Tibial nerve (tissue), 4 donors: ENCODE measurements at places on chromosomes 12 and 14.

- DNase-seq = no peak
Measured at GRCh38 chr14:93096691-93097322, 18.9 kb downstream of the ITPK1 start.

- no peak for DNase-seq
Measured at GRCh38 chr14:63905370-63905769, 52.6 kb downstream of the SYNE2 start.

GRCh38 chr14:32980902-32981501, 42.3 kb downstream of the NPAS3 start:
- no peak for DNase-seq

- DNase-seq = no peak
Measured at GRCh38 chr12:64006211-64006825, 161.8 kb downstream of the SRGAP1 start.

DNA sequence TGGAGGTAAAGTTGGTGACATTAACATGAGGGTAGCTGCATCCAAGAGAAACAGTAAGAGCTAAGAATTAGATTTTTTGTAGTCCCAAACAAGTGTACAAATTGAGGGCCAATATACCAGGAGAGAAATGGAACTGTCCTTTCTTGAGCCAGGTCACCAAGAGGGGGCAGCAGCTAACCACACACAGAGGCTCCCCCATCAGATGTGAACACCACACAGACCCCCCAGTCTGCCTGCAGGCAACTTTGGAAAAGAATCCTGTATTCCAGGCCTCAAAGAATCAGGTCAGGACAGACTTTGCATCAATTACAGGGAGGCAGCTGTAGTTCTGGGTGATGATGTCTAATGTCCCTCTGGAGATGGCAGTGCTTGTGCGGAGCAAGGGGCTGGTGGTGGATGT, 77.9 kb downstream of the SPTB start:
- DNase-seq = no peak

- no peak for DNase-seq
Measured at GRCh38 chr14:61492474-61492873, 171.1 kb downstream of the PRKCH start.

GRCh38 chr12:51028126-51028812, 2.1 kb upstream of the SLC11A2 start:
- no peak for DNase-seq

GRCh38 chr14:104523546-104523935, 56.0 kb upstream of the C14orf180 start:
- DNase-seq = no peak

DNA sequence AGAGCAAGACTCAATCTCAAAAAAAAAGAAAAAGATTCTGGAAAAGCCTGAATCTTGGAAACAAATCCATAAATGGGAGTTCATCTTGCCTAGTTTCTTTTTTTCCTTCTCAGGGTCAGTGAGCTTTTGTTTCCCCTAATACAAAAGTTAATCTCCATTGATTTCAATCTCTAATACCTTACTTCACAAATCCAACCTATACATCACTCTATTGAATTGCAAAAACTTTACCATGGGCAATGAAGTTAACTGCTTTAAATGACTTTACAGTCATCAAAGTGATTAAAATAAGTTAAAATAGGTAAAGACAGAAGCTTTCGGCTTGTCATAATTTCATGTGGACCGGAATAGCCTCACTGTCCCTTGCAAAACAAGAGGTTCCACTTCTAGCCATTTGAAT, 1012.7 kb upstream of the SEL1L start:
- no peak for DNase-seq
